MG63 (cell line): ENCODE measurements at places on chromosomes 2 and 18.

GRCh38 chr2:176136374-176137251 lies 7.1 kb downstream of the HOXD8 start:
- DNase-seq = peak; percentile 52

DNA sequence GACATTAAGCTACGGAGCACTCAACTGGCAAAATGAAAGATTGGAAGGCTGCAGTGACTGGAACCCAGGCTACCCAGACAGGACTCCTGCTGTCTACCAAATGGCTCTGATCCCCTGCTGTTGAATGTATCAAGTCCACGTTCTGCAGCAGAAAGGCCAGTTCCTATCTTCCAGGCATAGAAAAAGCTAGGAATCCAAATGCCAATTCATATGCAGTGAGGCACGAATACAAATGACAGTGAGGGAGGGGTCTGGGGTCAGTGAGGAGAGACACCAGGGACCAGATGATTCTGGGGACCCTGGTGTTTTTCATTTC lies 5.3 kb downstream of the NRP2 start:
- no peak for DNase-seq

DNA sequence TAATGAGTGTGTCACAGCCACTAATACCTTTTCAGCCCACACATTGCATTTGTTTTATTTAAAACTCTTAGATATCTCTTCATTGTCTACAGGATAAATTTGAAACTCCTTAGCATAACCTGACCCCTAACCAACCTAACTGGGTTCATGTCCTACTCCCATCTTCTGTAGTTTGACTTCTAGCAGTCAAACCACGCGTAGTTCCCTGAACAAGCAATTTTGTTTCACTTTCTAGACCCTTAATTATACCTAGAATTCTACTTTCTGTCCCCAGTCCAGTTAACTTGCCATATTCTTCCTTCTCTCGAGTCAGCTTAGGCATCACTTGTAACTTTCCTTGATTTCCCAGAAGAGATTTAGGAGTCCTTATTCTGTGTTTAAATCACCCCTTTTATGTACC lies 55.1 kb downstream of the RBBP8 start:
- no peak for DNase-seq

- no peak for DNase-seq
Measured at GRCh38 chr2:1796232-1796930, 52.1 kb upstream of the PXDN start.

- DNase-seq = no peak
Measured at GRCh38 chr2:51324051-51324450, 292.1 kb upstream of the NRXN1 start.

DNA sequence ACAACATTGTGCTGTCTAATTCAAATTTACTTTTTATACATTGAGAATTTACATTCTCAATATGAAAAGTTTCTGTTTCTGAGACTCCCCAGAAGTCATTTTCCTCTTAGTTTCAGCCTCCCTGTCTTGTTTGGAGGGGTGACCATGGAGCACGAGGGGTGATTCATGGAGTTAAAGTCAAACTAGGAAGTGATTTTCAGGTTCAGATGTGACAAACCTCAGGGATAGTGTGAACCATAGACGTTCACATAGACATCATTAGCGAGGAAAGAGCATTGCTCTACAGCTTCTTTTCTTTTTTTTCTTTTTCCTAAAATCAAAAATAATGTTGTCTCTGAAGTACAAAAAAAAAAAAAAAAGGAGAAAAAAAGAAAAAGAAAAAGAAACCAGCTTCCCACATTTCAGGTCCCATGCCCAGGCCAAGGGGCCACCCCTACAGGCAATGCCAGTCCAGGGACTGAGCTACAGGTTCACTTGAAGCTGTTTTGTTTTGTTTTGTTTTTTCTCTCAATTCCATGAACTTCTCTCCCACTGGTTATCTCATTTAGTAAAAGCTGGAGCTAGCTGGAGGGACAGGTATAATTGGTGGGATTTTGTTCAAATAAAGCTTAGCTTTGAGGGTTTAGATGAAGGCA lies 18.1 kb upstream of the LCLAT1 start:
- DNase-seq = no peak

DNA sequence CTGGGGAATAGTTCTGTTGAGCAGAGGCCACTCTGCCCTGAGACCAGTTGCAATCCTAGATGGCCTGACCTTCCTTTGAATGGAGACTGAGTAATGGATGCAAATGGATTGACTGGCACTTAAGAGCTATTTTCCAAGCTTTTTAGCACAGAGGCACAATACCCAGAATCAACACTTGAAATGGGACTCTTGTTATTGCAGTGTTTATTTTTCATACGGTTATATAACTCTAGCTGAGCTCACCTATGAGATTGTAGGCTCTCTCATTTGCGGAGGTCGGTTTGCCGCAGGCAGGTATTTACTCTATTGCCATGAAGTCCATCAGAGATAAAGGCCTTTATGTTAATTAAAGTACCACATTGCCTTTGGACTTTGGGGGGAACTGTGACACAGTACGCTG lies 422.3 kb upstream of the CELF4 start:
- no peak for DNase-seq

GRCh38 chr2:234032279-234032856 lies 18.1 kb upstream of the SPP2 start:
- DNase-seq = peak; percentile 16

DNA sequence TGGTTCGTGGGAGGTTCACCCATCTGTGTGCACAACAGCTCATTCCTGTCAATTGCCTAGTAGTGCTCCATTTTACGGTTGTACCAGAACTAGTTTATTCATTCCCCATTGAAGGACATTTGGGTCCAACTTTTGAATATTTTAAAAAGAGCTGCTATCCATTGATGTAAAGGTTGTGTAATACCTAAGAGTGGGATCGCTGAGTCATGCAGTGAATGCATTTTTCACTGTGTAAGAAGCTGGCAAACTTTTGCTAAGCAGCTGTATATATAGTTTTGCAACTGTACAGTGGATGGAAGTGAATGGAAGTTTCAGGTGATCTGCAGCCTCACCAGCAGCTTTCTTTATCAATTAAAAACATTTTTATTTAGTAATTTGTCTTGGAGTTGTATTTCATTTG lies 104.5 kb downstream of the DCDC2C start:
- no peak for DNase-seq

DNA sequence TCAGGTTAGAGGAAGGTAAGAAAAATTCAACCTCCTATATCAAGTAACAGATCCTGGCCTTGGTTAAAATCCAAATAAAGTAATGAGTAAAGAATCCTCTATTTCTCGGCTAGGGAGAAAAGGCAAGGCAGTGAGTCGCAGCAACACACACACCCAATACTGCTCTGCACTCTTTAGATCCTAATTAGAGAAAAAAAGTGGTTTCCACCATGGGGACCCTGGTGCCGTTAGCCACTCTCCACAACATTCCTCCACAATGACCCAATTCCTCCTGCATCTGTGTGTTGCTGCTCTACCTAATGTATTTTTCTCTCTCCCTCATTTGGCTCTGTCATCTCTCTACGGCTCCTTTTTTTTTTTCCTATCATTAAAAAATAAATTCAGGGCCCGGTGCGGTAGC lies 462.7 kb downstream of the METTL4 start:
- peak; percentile 14 for DNase-seq

GRCh38 chr2:38581193-38582147 lies 21.3 kb downstream of the HNRNPLL start:
- DNase-seq = no peak

DNA sequence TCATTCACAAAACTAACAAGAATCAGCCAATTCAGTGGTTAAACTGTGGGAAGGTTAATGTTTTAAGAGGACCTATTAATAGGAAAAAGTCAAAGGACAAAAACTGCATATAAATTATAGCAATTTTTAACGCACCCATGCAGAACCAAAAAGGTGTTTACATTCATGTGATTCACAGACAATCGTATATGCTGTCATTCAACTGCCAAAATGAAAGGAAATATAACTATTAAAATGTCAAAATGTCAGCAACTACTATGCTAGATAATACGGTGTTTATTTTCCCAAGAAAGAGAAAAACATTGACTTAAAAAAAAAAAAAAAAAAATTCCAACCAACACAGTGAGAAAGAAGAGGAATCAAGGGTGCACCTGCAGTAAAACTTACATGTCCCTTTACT lies 48.5 kb downstream of the DYM start:
- no peak for DNase-seq

GRCh38 chr2:215435280-215435869 lies 493 bp downstream of the FN1 start:
- DNase-seq = peak; percentile 45

- no peak for DNase-seq
Measured at GRCh38 chr2:206083602-206084438, 2.2 kb downstream of the INO80D start.

DNA sequence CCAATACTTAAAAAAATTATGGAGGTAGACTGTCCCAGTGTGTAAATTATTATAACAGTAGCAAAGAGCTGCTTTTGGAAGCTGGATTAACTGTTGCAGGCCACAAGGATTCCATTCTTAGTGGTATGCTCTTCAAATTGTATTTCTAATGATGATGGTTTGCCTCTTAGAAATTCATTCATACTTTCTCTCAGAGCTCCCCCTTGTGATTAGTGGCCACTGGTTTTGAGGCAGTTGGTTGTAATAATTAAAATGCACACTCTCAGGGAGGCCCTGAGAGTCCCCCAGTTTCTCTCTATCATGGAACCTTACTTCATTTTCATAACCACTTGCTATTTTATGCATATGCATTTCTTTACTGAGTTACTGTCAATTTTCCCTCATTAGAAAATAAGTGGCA lies 122.5 kb downstream of the PLA2R1 start:
- no peak for DNase-seq

DNA sequence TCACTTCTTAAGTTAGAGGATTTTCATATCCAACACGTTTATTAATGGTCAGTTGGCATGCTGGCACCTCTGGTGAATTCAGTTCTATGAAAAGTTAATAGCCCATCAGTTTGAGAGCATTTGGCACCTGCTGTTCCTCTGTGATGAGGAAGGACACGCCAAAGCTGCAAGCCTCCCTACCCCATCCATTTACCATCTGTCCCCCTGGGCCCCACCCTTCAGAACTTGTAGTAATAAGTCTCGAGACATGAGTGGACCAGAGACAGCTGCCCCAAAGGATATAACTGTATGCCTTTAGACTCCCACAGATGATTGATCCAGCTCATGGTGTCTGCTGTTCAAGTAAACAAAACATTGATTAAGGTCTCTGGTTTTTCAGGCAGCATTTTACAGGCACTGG lies 6.3 kb downstream of the OST4 start:
- no peak for DNase-seq
